ENCODE measurements at places on chromosomes 7 and 10. TPM values are rescaled to one million over a fixed set of nuclear protein-coding genes. Genes with fewer than 3 reads are reported as not detected.

The ZNF282 gene
- 17.9 TPM for total RNA-seq

The RHBDD2 gene
- total RNA-seq = 51.7 TPM

The CALHM1 gene
- total RNA-seq = not detected

The AMPH gene
- 22.1 TPM for total RNA-seq

The MYOZ1 gene
- total RNA-seq = 8.5 TPM

The CC2D2B gene
- total RNA-seq = 3.9 TPM

The MOGAT3 gene
- not detected for total RNA-seq

The GALNT17 gene
- 29.8 TPM for total RNA-seq

The GDF2 gene
- total RNA-seq = 0.21 TPM

The CLIP2 gene
- total RNA-seq = 50.2 TPM
